Karpas-422 (cell line): ENCODE measurements at places on chromosomes 2 and 18. TPM values are rescaled to one million over a fixed set of nuclear protein-coding genes. Genes with fewer than 3 reads are reported as not detected.

DNA sequence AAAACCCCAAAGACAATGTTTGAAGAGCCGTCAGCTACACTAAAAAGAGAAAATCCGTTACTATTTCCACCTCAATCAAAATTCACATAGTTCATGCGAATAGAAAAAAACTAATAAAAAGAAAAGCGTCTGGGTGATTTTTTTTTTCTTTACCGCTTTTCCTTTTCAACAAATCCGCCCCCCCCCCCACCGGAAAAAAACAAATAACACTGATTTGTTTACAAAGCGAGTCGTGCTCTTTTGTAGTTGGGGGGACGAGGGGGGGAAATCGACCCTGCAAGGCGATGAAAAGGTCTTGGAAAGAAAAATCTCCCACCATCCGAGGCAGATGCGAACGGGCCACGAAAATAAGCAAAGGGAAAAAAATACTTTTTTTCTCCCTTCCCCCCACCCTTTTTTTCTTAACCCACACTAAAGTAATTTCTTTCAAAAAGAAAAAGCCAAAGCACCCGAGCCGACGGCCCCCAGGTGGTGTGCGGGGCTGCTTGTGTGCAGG, 638 bp downstream of the ZNF521 start:
- H3K27me3 ChIP-seq: no peaks in the 10 kb centered on the region
- no peak overlapping the region for H3K27ac ChIP-seq
- peak overlapping the region; percentile 67 for H3K4me3 ChIP-seq
- H3K36me3 ChIP-seq: no peaks in the 10 kb centered on the region
- DNase-seq: peak; percentile 29

DNA sequence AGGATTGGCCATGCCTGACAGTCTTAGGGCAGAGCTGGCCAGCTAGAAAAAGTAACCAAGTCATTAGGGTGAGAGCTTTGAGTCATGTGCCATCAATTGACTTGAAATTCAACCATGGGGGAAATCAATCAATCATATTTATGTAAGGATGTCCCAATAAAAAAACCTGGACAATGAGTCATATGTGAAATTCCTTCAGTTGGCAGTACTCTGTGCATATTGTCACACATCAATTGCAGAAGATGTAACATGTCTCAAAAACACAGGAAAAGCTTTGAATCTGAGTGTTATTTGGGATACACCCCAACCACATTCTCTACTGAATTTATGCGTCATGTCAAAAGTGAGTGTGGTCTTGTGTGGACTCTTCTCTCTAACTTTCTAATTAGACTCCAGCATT, 1004.1 kb upstream of the NRXN1 start:
- H3K4me3 ChIP-seq: no peak overlapping the region
- H3K27me3 ChIP-seq: no peaks in the 10 kb centered on the region
- no peak for DNase-seq
- no peaks in the 10 kb centered on the region for H3K36me3 ChIP-seq
- no peaks in the 10 kb centered on the region for H3K4me1 ChIP-seq
- H3K27ac ChIP-seq: no peak overlapping the region

DNA sequence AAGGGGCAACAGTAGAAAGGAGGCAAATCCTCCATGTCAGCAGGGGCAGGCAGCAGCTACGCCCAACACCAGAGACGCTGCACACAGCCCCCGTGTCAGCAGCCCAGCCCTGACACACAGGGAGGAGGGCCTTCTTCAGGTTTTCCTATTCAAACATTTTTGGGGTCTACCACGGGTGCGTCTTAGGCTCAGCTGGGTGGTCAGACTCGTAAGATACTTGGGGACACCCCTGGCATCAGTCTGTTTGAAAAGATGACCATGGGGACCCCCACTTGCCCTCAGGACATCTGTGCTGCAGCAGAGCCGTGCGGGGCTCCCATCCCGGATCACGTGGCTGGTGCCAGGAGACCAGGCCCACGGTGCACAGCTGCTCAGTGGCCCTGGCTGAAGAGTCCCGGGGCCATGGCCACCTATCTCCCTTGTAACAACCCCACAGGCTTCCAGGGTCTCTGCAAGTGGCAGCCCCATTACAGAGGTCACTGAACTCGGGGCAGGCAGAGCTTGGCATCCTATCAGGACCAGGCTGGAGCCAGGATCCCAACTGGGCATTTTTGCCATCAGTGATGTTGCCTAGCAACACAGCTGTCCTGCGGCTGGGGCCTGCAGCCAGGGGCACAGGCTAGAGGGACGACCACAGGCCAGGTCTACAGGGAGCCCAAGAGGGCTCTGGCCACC, 82.5 kb downstream of the EDAR start:
- H3K4me3 ChIP-seq: no peak overlapping the region
- H3K36me3 ChIP-seq: no peaks in the 10 kb centered on the region
- DNase-seq: no peak
- H3K27me3 ChIP-seq: no peaks in the 10 kb centered on the region
- no peak overlapping the region for H3K27ac ChIP-seq

Gene CFAP65
- total RNA-seq: 0.11 TPM in 1 of 2 replicates, not detected in the other

DNA sequence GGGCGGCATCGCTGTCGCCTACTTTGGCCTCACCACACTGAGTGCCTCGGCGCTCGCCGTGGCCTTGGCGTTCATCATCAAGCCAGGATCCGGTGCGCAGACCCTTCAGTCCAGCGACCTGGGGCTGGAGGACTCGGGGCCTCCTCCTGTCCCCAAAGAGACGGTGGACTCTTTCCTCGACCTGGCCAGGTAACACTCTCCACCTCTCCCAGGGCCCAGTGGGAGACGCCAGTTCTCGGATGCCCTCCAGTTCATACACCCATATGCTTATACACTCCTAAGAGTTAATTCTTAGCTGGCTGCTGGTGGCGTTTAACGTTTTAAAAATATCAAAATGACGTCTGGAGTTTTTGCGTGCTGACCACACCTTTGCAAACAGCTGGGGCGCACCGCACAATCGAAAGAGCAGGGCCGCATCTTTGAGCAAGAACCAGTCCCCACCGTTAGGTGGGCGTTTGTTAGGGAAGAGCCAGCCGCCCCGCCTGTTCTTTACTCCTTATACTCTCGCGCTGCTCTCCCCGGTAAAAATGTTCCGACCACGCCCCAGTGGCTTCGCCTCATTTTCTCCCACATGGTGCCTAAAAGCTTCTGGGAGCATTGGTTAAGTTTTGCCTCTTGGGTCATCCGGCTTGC, 899 bp downstream of the SLC1A4 start:
- H3K4me1 ChIP-seq: peaks cover 70% of the 10 kb centered on the region
- peak overlapping the region; percentile 85 for H3K4me3 ChIP-seq
- H3K36me3 ChIP-seq: peaks cover 32% of the 10 kb centered on the region
- DNase-seq: peak; percentile 84
